ENCODE measurements at places on chromosomes 5 and 9.

GRCh38 chr9:127773272-127773671 lies 5.2 kb downstream of the SH2D3C start:
- DNase-seq, result no peak

DNA sequence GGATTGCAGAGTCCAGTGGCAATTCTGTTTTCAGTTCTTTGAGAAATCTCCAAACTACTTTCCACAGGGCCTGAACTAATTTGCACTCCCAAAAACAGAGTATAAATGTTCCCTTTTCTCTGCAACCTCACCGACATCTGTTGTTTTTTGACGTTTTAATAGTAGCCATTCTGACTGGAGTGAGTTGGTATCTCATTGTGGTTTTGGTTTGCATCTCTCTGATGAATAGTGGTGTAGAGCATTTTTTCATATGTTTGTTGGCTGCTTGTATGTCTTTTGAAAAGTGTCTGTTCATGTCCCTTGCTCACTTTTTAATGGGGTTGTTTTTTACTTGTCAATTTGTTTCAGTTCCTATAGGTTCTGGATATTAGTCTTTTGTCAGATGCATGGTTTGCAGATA lies 72.6 kb downstream of the PALM2AKAP2 start:
- DNase-seq, result no peak

- DNase-seq, result no peak
Measured at GRCh38 chr9:124805186-124805585, 28.3 kb downstream of the OLFML2A start.

DNA sequence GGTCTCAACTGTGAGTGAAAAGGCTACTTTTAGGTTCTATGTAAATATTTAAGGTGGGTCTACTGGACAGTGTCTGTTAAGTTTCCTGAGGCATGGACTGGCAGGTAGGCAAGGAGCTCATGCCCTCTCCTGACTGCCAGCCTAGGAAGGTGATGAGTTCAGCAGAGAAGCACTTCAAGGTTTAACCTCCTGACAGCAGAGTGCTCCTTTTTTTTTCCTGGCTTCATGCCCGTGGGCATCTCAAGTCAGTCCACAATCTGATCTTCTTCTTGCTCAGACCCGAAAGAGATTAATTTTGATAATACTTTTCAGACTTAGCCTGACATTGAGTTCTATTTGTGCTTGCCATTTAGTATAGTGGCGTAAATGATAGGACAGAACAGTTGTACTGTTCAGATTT lies 241.9 kb upstream of the NREP start:
- DNase-seq, result no peak

- no peak for DNase-seq
Measured at GRCh38 chr5:159805021-159805420, 111.3 kb upstream of the ADRA1B start.

GRCh38 chr5:72020161-72020983 lies 86.9 kb upstream of the MAP1B start:
- no peak for DNase-seq

DNA sequence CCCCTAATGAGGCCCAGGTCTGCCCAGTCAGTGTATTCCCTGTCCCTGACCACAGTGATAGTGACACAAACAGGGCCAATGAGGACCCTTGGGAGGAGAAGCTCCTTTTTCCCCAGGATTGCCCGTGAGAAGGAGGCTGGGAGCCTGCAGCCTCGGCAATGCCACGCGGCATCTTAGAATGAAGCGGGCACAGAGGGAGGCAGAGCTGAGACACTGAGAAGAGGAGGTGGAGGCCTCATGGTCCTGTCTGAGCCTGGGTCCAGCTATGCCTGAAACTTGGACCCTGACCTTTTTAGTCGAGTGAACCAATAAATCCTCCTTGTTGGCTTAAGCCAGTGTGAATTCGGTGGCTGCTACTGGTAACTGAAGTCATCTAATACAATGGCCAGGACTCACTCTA lies 28.4 kb downstream of the STC2 start:
- DNase-seq, result no peak

- DNase-seq, result no peak
Measured at GRCh38 chr5:176780176-176781053, 29.9 kb upstream of the UNC5A start.

DNA sequence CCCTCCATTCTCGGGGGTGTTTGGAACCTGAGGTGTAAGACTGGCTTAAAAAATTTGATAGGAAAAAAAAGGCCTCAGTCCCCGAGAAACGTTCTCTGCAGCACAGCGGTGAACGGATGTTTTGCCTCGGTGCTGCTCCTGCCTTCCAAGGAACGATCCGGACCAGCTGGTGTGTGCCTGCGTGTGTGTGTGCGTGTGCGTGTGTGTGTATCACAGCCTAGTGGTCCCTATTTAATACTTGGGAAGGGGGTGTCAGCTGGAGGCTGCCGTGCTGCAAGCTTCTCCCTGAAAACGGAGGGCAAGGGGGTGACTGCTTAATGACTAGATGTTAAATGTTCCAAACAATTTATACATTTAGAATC lies 76.9 kb downstream of the LHX2 start:
- no peak for DNase-seq

DNA sequence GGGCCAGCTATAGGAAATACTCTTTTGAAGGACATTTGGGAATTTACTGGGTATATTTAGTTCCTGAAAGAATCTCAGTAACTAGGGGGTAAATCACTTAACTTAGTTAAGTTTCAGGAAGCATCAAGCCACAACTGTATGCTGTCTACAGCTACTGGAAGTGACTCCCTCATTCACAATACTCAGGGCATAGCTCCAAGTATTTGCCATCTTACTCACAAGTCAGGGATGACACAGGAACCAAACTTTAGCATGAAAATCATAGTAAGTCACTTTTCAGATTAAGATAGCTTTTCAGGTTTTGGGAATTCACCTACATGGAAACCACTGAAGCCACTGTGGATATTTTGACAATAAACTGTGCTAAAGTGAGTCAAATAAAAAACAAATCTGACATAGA lies 242.4 kb upstream of the ATP10B start:
- no peak for DNase-seq

- no peak for DNase-seq
Measured at GRCh38 chr9:25117791-25118190, 560.5 kb downstream of the TUSC1 start.
